Prostate gland (tissue), 2 donors: ENCODE measurements at places on chromosomes 1 and 21. TPM values are rescaled to one million over a fixed set of nuclear protein-coding genes. Genes with fewer than 3 reads are reported as not detected.

Gene TTC22
- 30.4 TPM for total RNA-seq

DNA sequence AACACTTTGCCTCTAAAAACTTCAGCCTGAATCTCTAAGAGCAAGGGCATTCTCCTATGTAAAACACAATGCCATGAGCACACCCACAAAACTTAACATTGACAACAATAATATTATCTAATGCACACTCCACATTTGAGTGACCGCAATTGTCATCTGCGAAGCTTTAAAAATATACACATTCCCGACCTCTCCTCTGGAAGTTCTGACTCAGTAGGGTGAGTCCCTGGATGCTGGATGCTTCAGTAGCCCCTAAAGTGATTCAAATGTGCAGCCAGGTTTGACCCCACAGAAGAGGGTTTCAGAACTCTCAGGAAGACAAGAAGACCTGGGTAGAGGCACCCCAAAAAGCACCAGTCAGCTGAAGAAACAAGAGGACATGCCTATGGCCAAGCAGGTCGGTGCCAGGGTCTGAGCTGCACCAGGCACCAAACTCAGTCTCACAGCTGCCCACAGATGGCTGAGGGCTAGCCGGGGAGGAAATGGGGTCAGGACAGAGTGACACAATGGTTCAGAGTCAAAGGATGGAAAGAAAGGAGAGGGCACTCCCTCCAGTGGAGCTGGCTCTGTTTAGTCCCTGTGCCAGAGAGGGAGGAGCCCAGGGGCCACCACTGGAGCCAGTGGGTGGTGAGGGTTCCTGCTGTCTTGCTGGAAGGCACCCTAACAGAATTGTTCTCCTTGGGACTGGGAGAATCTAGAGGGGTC, 17.4 kb downstream of the PIK3C2B start:
- H3K4me1 ChIP-seq: peaks cover 10% of the 10 kb centered on the region
- no peak for DNase-seq
- no peaks in the 10 kb centered on the region for H3K36me3 ChIP-seq
- H3K4me3 ChIP-seq: no peak overlapping the region
- H3K27me3 ChIP-seq: no peaks in the 10 kb centered on the region
- no peak overlapping the region for H3K27ac ChIP-seq

- no peak overlapping the region for H3K4me3 ChIP-seq
- no peak for DNase-seq
- no peak overlapping the region for H3K27ac ChIP-seq
- H3K4me1 ChIP-seq: no peaks in the 10 kb centered on the region
- H3K36me3 ChIP-seq: no peaks in the 10 kb centered on the region
Observed at GRCh38 chr1:198978523-198978922, 339.7 kb downstream of the PTPRC start.

Gene FCAMR
- total RNA-seq: 2.3 TPM

Gene AADACL4
- total RNA-seq: not detected

DNA sequence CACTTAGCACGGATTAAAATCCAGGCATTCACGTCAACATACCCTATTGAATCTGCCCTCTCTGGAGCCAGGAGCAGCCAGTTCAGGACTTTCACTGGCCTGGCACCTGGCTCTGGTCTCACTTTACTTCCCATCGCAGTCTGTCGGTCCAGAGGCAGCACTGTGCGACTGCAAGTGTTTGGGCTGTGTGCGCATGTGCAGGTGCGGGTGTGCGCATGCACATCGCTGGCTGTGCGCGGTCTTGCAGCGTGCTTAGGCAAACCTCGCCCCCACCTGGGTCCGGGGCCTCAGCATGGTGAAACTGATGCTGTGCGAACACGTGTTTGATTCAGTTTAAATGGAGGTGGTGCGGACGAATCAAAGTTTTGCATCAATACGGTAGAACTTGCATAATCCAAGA, 38.0 kb downstream of the ATF3 start:
- no peak for DNase-seq
- H3K27me3 ChIP-seq: no peaks in the 10 kb centered on the region
- no peak overlapping the region for H3K27ac ChIP-seq
- no peaks in the 10 kb centered on the region for H3K4me1 ChIP-seq

GRCh38 chr1:27427816-27428315, 35.4 kb downstream of the GPR3 start:
- H3K27me3 ChIP-seq: no peaks in the 10 kb centered on the region
- H3K4me1 ChIP-seq: peaks cover 8% of the 10 kb centered on the region
- no peak overlapping the region for H3K4me3 ChIP-seq
- H3K27ac ChIP-seq: peak overlapping the region; percentile 48

DNA sequence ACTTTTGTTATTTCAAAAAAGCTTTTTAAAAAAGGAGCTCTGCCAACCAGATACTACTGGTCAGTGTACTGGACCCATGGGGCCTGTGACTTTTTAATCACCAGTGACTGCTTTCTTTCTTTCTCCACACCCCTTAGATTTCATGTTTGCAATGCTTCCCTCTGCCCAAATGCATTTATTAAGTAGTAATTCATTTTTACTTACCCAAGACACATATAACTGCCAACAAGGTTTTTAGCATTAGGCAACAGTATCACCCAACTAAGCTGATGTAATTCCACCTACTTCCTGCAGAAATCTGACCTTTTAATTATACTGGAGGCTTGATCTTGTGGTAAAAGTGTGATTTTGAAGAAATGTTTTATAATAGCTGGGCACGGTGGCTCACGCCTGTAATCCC, 12.5 kb downstream of the MECR start:
- DNase-seq: no peak
- no peak overlapping the region for H3K4me3 ChIP-seq
- H3K36me3 ChIP-seq: no peaks in the 10 kb centered on the region
- H3K4me1 ChIP-seq: no peaks in the 10 kb centered on the region
- H3K27ac ChIP-seq: no peak overlapping the region
- no peaks in the 10 kb centered on the region for H3K27me3 ChIP-seq

DNA sequence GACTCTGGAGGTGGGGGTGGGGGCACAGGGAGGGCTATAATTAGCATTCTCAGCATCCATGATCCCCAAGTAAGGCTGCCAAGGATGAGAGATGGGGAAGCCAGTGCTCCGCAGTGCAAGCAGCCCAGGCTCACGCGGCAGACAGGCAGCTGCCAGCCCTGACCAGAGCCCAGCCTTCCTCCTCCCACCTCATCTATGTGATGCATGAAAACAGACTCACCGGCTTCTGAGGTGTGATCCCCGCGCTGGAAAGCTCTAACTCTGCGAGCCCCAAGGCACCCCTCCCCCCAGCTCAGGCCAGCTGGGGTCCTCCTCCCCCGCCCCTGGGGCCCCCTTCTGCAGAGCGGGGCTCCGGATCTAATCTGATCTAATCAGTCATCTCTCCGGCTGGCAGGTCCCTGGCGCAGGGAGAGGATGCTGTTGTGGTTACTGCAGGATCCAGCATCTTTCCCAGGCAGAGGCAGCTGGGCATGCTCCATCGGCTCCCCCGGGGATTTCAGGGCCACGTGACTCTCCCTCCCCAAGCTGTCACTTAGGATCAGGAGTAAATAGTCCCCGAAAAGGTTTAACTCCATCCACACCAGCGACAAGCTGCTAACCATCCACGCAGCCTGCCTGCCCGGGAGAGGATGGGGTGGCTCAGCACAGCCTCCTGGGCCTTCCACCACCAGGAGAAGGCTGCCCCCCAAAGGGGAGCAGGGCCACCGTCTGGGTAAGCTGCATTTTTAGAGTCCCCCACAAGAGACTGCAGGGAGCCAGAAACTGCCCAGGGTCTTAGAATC, at the start of gene PLEKHA6:
TSS of gene PLEKHA6 (minus strand) at position 456 of the 782 bp plus-strand sequence. CDS start 86,202 bp downstream, outside the sequence.
- H3K27ac ChIP-seq: no peak within 1 kb of the TSS
- H3K36me3 ChIP-seq: no peaks in the 10 kb centered on the region
- H3K27me3 ChIP-seq: no peaks in the 10 kb centered on the region

DNA sequence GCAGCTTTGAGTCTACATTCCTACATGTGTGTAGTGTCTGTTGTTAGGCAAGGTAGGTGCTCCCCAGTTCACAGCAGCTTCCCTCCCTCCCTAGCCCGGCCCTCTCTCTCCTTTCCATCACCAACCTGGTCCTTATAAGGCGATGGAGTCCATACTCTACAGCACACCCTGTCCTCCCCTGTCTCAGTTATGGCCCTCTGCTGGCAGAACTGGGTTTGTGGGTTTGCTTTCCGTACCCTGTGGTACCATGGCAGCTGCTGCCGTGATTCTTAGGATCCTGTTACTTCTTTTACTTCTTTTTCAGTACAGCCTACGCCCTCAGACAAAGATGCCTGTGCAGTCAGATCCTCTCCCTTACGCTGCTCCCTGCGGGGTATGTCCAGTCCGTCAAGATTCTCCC, 31.7 kb downstream of the AK5 start:
- no peaks in the 10 kb centered on the region for H3K4me1 ChIP-seq
- no peak overlapping the region for H3K4me3 ChIP-seq
- no peaks in the 10 kb centered on the region for H3K36me3 ChIP-seq
- no peak for DNase-seq
- H3K27me3 ChIP-seq: no peaks in the 10 kb centered on the region

- H3K4me1 ChIP-seq: peaks cover 4% of the 10 kb centered on the region
- peak overlapping the region; percentile 61 for H3K4me3 ChIP-seq
- DNase-seq: no peak
- H3K27me3 ChIP-seq: no peaks in the 10 kb centered on the region
- peak overlapping the region; percentile 86 for H3K27ac ChIP-seq
- no peaks in the 10 kb centered on the region for H3K36me3 ChIP-seq
Observed at GRCh38 chr21:32612999-32613337, 791 bp upstream of the CFAP298 start.

- no peak overlapping the region for H3K4me3 ChIP-seq
- no peaks in the 10 kb centered on the region for H3K36me3 ChIP-seq
- no peak for DNase-seq
- H3K27ac ChIP-seq: no peak overlapping the region
Observed at GRCh38 chr1:203906932-203907331, 45.5 kb downstream of the SNRPE start.

DNA sequence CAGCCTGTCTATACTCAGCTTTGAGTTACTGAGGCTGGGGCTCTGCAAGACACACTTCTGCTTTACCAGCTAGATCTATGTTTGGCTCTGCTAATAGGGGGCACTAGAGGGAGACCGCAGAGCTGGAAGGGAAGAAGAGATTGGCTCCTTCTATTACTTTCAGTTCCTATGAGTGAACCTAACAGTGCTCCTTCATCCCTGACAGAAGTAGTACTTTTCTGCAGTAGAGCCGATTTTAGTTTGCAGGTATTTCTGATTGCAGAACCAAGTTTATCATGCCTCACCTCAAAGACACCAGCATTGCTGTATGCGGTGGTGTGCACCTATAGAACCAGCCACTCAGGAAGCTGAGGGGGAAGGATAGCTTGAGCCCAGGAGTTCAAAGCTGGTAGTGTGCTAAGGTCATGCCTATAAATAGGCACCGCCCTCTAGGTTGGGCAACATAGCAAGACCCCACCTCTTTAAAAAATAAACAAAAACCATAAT, 5.7 kb upstream of the ZDHHC18 start:
- DNase-seq: no peak
- no peak overlapping the region for H3K4me3 ChIP-seq
- no peak overlapping the region for H3K27ac ChIP-seq
- H3K36me3 ChIP-seq: no peaks in the 10 kb centered on the region
- no peaks in the 10 kb centered on the region for H3K27me3 ChIP-seq

DNA sequence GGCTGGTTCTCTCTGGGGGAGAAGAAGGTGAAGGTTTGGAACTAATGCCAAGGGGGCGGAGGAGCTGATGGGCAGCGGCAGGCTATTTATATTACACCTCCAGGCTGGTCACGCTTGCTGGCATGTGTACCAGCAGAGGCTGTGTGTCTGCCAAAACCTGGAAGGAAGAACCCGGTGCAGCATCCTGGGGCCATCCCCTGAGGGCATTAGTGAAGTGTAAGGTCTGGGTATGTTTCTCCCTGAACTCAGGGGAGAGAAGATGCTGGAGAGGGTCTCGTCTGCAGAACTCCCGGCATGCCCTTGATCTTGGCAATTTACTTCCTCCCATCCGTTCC, 5.3 kb downstream of the DISP3 start:
- peaks cover 5% of the 10 kb centered on the region for H3K27me3 ChIP-seq
- no peaks in the 10 kb centered on the region for H3K36me3 ChIP-seq
- H3K4me1 ChIP-seq: no peaks in the 10 kb centered on the region
- DNase-seq: no peak

Gene LIPI
- total RNA-seq: 0.40 TPM

DNA sequence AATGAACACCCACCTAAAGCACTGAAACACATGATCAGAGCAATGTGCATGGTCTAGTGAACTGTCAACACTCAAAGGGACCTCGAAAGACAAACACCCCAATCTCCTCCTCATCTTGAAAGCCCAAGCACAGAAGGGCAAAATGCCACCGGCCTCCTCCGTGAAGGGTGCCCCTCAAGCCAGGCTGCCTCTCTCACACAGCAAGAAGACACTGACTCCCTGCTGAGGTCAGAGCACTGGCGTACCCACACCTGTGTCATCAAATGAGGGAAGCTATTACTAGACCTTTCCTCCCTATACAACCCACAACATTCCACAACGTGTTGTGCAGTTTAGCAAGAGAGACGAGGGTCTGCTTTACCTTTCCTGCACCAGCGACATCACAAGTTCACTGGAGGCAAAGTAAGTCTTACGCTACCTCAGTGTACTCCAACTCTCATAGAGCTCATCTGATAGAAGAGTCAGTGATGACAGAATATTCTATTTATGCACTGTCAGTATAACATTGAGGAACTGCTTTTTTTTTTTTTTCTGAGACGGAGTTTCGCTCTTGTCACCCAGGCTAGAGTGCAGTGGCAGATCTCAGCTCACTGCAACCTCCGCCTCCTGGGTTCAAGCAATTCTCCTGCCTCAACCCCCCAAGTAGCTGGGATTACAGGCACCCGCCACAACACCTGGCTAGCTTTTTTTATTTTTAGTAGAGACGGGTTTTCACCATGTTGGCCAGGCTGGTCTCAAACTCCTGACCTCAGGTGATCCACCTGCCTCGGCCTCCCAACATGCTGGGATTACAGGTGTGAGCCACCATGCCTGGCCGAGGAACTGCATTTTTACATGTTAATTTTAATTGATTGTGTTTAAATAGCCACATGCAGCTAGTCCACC, 3.3 kb downstream of the SH3BP5L start:
- H3K4me3 ChIP-seq: no peak overlapping the region
- no peak for DNase-seq
- H3K4me1 ChIP-seq: peaks cover 8% of the 10 kb centered on the region
- H3K27me3 ChIP-seq: no peaks in the 10 kb centered on the region
- no peaks in the 10 kb centered on the region for H3K36me3 ChIP-seq

GRCh38 chr1:220353229-220354012, 81.2 kb upstream of the RAB3GAP2 start:
- H3K27me3 ChIP-seq: no peaks in the 10 kb centered on the region
- no peaks in the 10 kb centered on the region for H3K36me3 ChIP-seq
- H3K27ac ChIP-seq: no peak overlapping the region
- no peaks in the 10 kb centered on the region for H3K4me1 ChIP-seq
- DNase-seq: no peak
